Putamen (tissue), 1 donor: ENCODE measurements at places on chromosomes 7 and 10.

GRCh38 chr7:14341200-14341775 lies 351.8 kb upstream of the ETV1 start:
- no peak for DNase-seq

DNA sequence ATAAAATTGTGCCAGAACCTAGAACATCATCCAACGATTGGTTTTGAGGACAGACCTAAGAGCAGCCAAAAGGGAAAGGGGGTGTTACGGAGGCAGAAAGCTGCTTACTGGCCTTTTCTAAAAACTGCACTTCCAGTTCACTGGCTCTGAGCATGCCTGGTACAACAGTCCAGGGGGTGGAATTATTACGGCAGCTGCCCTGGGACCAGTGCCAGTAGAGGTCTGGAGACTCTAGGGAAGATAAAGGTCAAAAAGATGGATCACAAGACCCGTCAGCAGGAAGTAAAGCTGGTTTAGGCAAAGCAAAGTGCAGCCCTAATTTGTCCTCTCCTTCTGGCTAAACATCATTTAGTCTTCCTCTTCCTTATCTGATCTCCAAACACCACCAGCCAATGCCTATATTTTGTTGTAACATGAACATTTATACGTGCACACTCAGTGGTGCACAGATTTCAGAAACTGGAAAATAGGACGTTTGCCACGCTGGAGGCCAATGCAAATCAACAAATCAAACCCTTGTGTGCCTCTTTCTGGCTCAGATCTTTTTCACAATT lies 216.4 kb upstream of the DPP6 start:
- no peak for DNase-seq

GRCh38 chr7:158073845-158074840 lies 513.5 kb downstream of the PTPRN2 start:
- DNase-seq: no peak

DNA sequence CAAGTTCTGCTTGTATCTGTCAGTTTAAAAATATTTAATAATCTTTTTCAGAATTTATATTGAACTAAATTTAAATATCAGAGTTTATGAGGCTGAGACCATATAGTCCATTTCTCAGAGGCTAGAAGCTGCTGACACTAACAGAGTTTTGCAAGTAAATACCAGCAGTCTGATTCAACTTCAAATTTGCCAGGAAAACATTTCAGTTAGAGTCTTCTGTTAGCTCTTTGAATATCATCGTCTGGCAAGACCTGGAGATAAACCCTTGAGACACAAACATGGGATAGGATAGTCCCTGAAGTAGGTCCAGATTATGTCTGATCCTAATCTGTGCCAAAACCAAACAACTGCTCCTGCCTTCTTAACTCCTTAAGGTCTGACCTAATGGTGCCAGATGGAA lies 472.8 kb upstream of the STEAP1 start:
- no peak for DNase-seq

- DNase-seq: no peak
Measured at GRCh38 chr10:59628965-59629364, 80.7 kb downstream of the SLC16A9 start.

GRCh38 chr7:4749798-4750197 lies 25.6 kb upstream of the AP5Z1 start:
- DNase-seq: no peak

DNA sequence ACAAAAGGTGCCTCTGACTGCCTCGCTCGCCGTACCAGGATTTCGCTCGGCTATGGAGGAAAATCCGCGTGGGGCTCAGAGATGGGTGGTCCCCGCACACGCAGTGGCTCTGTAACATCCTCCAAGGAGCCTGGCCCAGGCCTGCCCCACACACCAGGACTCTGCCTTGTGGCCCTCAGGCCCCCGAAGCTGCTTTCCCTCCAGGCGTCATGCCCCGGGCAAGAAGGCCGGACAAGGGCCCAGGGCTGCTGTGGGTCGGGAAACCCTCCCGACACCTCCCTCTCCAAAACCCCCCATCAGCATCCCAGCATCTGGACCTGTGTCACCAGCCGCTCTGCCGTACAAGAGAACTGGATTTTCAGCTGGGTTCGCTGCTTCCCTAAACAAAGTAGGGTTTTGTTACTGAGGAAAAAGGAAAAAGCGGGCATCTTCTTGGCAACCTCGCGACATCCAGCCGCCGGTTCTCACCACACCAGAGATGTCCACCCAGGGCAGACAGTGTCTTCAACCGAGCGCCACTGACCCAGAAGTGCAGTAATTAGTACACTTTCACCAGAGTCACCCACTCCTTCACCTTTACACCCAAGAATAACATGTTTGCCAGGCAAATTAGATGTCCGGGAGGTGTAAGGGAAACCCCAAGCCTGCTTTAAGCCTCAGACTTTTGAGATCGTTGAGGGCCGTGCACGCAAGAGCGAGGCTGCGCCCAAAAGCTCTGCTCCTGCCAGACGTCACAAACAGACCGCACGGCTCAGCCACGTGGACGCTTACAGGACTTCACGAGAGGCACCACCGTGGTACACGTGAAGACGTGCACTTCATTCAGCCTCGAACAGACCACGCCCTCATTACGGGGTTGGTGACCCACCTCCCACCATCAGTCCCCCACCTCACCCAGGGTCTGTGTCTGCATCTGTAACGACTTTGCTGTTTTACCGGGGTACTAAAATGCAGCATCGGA lies 62.2 kb downstream of the DIP2C start:
- DNase-seq: peak; percentile 64

- no peak for DNase-seq
Measured at GRCh38 chr7:132489776-132490237, 86.5 kb downstream of the PLXNA4 start.

DNA sequence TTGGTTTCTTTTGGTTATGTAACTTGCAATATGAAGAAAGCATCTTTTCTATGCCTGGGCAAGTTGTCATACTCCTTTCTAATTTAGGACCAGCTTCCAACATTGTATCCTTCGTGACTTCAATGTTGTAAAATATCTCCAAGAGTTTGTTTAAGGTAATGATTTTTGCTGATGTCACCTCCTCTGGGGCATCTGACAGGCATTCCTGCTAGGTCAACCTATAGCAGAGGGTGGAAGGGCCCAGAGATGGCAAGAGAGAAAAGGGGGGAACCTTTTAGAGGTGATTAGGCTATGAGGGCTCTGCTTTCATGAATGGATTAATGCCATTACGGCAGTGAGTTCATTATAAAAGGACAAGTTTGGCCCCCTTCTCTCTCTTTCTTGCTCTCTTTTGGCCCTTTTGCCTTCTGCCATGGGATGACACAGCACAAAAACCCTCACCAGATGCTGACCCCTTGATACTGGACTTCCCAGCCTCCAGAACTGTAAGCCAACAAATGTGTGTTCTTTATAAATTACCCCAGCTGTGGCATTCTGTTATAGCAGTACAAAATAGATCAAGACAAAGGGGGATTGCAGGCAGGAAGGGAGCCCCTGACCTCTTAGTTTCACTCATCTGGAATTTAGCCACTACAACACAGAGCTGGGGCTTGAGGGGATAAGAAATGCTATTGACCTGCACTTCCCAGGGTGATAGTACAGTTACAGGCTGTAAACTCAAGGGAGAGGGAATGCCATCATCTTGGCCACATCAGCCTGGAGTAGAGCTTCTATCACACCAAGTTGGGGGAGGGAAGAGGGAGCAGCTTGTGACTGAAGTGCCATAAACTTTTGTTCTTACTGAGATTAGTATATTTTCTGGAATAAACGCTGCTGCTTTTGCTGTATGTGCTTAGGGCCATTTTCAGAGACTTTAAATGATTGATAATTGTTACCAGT lies 195.9 kb downstream of the CFTR start:
- DNase-seq: no peak

DNA sequence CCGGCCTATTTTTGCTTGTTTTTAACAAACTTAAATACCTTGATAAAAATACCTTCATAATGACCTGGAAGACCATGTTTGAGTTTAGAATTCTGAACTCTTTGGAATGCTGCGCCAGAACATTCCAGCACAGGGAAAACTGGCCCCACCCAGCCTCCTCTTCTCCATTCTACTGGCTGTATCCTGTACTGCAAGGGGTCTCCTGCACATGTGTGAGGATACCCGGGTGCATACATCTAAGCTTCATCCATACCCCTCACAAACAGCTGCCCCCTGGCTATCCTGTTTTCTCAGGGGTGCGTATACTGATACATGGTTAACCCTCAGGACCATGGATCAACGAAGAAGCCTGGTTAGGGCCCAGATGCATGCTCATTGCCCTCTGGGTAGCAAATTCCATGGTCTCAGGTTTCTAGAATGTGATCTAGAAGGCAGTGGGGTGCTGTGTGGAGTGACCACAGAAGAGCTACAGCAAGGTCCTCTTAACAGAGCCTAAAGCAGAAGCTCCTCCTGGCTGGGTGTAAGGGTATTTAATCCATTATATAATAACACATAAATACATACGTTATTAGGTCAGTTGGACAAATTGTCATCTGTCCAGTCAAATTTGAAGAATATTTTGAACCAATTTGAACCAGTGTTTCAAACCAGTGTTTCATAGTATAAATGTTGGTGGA lies 26.1 kb downstream of the HACD1 start:
- DNase-seq: no peak

DNA sequence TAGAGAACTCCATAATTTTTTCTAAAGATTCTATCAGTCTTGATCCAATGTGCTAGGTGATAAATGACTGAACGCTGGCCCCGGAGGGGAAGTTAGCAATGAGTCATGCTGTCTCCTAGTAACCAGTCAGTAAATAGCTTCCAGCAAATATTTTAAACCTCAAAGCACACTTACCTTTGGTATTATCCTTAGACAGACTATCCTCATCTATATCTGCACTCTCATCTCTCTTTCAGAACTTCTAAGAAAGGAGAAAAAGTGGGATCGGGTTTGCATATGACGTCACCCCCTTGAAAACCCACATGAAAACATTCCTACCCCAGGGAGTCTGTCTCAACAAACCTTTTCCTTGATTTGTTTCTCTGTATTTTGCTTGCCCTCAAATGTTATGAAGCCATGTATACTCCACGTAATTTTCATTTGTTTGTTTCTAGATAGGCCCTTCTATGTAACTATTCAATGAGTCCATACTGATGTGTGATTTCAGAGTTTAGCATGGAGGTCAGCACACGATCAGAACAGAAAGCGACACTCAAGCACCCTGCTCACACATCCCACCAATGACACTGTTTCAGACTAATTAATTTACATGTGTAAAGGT lies 174.9 kb upstream of the NRP1 start:
- no peak for DNase-seq

- DNase-seq: no peak
Measured at GRCh38 chr10:46014206-46014605, 16.2 kb downstream of the NCOA4 start.

DNA sequence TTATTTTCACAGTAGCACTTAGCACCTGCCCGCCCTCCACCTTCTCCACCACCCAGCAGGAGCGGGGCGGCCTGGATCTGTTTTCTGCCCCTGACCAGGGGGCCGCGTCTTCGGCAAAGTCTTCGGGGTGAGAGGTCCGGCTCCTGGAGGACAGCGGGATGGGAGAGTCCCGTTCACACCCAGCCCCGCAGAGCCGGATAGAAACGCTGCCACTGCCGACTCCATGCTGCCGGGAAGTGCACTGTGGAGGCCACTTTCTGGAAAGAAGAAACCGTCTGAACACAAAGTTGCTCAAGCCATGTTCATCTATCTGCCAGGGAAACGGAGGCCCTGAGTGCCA lies 14.5 kb upstream of the ZNF273 start:
- no peak for DNase-seq

DNA sequence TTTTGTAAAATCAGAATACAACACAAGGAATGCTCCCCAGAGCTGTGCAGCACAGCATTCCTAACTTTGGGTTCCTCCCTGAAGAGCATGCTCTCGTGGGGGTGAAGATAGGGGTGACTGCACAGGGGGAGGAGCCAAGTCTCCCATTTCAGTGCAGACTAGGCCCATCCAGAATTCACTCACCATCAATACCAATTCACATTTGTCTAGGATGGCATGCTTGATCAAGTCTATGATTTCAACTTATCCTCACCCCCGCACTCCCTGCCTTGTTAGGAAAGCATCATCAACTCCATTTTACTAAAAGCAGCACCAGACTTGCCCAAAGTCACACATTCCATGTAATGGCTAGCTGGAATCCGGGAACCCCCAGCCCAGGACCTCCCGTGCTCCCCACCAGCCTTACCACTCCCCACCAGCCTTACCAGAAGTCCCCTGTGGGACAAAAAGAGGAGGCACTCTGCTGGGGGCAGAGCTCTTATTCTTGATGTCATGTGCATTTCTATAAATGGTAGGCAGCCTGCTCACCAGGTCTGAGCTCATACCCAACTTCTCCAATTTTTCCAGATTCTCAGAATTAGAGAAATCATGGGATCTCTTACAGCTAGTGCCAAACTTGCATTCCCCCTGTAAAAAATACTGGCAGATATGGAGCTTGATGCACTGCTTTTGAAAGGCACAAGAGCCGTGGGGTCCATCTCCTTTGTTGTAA lies 6.2 kb downstream of the PARP12 start:
- DNase-seq: no peak

- no peak for DNase-seq
Measured at GRCh38 chr10:81872206-81872862, 2.7 kb upstream of the NRG3 start.

- DNase-seq: no peak
Measured at GRCh38 chr10:87868277-87868676, 4.9 kb downstream of the PTEN start.

GRCh38 chr10:62414359-62414758 lies 40.2 kb downstream of the ZNF365 start:
- DNase-seq: no peak

- no peak for DNase-seq
Measured at GRCh38 chr7:110830778-110831177, 260.1 kb upstream of the LRRN3 start.

DNA sequence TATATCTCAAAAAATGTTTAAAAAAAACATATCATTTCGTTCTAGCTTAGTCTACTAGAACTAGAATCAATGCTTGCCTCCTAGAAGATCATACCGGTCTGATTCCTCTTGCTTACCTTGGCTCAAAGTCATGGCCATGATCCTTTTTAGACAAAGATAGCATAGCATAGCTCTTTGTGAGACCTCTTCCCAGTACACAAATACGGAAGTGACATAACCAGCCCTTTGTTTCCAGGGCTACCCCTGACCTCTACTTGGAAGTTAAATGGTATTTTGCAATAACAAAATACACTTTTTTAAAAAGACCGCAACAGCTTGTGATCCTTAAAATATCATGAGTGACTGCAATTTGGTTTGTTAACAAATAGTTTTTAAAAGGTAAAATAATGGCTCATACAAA lies 130.7 kb upstream of the NOBOX start:
- no peak for DNase-seq

DNA sequence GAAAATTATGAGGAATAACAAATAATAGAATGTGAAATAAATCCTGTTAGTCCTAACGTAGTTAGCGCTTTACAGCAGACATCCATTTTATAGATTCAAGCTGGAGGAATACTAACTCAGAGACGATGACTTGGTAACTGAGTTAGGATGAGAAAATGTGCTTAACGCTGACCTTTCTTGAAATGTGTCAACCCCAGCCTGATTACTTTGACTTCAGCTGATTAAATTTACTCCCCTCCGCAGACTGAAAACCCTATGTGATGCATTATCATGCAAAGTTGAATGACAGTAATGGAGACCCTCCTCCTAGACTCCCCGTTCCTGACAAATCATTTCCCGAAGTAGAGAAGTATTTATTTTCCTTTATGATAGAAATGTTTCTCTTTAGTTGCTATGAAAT lies 54.5 kb downstream of the WDFY4 start:
- DNase-seq: no peak
